Ovary (tissue), 10 donors: ENCODE measurements at places on chromosomes 13 and 19.

GRCh38 chr13:44504116-44504515 lies 72.0 kb downstream of the TSC22D1 start:
- no peak for DNase-seq

DNA sequence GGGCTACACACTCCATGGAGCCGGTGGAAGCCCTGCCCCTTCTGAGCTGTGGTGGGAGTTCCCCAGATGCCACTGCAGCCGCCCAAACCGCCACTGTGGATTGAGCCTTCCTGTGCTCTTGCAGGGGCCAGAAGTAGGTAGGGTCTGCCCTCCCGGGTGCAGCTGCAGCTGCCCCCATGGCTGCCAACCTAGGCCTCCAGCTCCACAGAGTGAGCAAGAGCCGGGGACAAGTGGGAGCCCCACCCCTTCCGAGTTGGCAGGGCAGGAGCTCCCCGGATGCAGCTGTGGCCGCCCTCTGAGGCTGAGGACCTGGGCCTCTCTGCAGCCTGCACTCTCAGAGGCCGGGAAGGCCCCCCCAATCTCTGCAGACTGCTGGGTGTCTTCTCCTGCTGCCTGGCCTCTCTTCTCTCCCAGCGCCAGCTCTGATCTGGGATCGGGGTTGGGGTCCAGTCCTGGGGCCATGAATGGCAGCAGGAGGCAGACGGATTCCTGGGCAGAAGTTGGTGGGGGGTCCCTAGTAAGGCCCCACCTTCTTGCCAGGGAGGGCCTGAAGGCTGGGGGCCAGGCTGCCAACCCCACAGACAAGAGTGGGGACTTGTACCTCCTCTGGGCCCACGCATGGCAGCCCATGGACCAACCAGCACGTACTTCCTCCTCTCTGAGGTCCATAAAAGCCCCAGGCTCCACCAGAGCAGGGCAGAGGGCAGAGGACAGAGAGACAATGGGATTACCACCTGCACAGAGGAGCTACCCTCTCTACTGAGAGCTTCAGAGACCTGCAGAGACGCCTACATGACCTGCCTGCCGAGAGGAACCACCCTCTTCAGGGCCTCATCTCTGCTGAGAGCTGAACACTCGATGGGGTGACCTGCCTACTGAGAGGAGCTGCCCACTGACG lies 28.9 kb downstream of the AP2S1 start:
- DNase-seq = no peak

GRCh38 chr13:43303033-43303729 lies 279.8 kb downstream of the DNAJC15 start:
- peak; percentile 41 for DNase-seq

DNA sequence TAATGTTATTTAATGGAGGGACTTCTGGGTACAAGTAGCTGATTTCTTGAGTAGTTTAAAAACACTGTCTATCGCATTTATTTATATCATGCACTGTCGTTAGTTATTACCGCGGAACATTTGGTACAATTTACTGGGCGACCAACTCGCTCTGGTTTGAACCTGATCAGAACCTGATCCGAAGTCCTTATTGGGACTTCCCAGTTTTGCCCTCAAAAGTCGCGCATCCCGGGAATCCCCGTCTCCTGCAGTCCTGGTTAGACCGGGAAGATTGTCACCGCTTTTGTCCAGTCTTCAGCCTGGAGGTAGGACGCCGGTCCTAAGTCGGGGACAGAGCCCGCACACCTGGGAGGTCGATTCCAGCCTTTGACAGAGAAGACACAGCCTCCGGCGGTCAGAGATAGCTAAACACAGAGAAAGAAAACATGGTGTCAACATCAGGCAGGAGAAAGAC lies 694 bp downstream of the CLN5 start:
- peak; percentile 25 for DNase-seq
